ENCODE measurements at places on chromosomes 7 and 10.

DNA sequence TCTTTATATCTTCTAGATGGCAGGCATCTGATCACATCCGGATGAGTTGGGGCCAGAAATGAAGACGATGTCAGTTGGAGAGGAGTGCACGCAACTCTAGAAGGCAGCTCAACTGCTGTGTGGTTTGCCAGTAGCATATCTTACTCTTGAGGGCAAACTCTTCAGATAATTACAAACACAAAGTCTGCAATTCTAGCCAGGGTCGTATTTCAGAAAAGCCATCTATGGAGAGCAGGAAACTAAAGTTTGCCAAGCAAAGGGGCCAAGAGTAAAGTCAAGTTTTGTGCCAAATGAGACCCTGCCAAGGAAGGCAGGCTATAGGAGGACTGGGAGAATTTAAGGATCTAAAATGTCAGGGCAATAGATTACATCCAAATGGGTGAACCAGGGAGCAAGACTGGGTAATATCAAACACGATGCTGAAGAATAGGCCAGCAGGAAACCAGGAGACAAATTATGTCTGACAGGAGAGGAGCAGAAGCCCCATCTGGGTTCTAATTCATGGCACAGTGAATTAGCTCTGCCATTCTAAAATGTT, 312.5 kb upstream of the SEMA3C start:
- no peak for DNase-seq

DNA sequence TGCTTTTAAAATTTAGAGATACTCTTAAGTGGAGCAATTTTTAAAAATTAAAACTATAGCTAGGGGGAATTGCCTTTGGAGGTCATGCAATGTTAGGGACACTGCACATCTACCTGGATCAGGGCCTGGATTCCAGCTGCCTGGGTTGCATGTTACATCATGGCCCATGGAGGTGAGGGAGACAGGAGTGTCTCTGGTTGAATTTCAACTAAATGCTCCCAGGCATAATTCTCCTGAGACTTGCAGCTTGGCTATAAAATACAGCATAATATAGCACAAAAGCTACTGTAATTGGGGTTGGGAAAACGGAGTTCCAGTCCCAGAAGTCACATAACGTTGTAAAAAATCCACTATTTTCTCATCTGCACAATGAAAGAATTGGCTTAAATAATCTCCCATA, 782.5 kb downstream of the LRMDA start:
- no peak for DNase-seq

DNA sequence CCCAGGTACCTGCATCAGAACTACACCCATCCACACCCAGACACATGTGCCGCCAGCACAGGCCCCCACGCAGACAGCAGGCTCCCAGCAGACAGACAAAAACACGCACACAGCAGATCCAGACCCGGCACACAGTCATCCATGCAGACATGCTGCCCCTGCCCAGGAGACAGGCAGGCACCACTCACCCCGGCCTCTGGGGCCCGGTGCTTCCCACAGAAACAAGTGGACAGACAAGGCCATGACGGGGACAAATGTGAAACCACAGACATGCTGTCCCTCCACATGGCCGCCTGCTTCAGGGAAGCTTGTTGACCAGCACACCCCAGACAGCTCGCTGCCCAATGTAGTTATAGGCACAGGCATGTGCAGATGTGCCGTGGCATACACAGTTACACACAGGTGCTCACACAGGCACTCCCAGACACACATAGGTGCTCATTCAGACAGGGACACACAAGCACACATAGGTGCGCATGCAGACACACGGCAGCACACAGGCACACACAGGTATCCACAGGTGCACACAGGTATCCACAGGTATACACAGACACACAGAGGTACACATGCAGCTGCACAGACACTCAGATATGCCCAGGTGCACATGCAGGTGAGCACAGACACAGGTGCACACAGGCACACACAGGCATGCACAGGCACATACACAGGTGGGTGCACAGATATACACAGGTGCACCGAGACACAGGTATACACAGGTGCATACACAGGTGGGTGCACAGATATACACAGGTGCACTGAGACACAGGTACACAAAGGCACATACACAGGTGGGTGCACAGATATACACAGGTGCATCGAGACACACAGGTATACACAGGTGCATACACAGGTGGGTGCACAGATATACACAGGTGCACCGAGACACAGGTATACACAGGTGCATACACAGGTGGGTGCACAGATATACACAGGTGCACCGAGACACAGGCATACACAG, 10.5 kb upstream of the SCART1 start:
- no peak for DNase-seq

- DNase-seq = peak; percentile 19
Measured at GRCh38 chr7:99001482-99002147, 123.3 kb downstream of the TRRAP start.

- DNase-seq = peak; percentile 62
Measured at GRCh38 chr7:80768756-80769155, 130.3 kb downstream of the CD36 start.

DNA sequence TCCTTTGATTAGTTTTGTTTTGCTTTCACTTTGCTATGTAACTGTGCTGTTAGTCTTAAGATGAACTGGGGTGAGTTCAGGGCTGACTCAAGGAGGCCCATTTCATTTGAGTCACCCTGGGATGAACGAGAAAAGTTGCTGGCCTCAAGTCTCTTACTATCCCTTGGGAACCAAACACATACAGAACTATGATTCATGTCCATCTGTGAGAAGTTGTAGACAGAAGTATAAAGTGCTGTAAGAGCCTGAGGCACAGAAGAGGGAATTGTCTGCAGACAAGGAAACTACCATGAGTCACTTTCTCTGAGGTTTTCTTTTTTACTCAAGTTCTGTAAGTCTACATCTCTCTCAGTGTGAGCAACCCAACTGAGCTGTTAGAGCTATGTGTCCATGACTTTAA, 179.8 kb upstream of the CSTF2T start:
- DNase-seq = peak; percentile 95

- DNase-seq = no peak
Measured at GRCh38 chr10:61869041-61869675, 32.3 kb upstream of the ARID5B start.

- DNase-seq = no peak
Measured at GRCh38 chr7:142451296-142451695, 193.4 kb upstream of the PRSS58 start.

- DNase-seq = no peak
Measured at GRCh38 chr10:3886191-3886590, 101.2 kb upstream of the KLF6 start.

- no peak for DNase-seq
Measured at GRCh38 chr7:119232091-119232490, 1007.6 kb downstream of the ANKRD7 start.

DNA sequence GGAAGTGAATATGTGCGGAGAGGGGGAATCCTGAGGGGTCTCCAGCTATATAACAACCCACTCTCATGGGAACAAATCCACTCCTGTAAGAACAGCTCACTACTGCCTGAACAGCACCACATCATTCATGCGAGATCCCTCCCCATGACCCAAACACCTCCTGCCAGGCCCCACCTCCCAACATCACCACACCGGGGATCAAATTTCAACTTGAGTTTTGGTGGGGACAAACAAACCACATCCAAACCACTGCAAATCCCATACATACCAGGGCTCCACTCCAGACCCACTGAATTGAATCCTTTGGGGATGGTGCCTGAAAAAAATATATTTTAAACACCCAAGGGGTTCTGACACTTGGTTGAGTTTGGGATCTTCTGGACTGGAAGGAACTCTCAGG, 181.5 kb upstream of the PLXNA4 start:
- DNase-seq = peak; percentile 54

DNA sequence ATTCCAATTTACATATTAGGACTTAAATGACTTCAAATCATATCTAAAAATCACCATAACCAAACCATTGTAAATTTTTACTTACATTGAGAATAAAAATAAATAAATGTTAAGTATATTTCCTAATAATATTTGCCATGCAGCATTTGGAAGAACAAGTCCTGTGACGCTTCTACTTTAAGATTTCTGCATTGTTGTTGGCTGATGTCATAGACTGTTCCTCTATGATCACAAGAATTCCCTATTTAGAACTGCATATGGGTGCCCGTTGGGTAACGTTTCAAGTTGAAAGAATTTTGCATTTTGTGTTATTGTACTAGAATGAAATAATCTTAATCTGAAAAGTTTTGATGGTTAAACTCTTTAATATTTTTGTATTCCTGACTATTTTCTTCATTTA, 5.1 kb upstream of the ITGB1 start:
- DNase-seq = peak; percentile 81

DNA sequence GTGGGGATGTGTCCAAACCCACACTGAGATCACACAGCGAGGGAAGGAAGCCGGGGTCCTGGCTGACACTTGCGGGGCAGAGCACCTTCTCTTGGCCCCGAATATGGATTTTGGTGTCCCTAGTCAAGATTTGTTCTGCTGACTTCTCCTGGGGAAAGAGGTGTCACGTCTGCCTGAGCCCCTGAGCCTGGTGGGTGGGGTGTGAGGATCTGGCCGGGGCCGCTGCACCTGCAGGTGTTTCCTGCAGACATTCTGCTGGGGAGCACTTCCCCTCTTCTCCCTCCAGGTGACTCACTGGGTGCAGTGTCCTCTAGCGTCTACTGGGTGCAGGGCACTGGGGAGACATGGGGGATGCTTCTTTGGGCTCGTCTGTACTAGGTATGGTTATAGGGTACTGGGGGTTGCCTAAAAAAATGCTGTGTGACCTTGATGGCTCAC, 99.2 kb downstream of the GRK5 start:
- DNase-seq = no peak

DNA sequence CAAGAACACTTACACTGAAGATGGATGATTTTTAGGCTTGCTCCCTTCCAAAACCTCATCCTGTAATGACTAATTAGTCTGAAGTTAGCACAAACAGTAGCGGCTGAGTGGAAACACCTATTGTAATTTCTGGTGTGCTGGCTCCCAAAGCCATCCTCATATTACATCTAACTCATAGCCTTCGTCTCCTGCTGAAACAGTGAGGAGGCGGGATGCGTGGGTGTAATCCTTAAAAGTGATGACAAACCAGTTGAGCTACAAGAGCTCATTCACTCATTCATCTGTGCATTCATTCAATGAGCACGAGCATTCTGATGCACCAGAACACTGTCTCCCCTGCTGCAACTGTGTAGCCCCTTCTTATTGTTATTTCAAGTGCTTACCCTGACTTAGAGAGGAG, 235.3 kb downstream of the CALN1 start:
- DNase-seq = no peak

DNA sequence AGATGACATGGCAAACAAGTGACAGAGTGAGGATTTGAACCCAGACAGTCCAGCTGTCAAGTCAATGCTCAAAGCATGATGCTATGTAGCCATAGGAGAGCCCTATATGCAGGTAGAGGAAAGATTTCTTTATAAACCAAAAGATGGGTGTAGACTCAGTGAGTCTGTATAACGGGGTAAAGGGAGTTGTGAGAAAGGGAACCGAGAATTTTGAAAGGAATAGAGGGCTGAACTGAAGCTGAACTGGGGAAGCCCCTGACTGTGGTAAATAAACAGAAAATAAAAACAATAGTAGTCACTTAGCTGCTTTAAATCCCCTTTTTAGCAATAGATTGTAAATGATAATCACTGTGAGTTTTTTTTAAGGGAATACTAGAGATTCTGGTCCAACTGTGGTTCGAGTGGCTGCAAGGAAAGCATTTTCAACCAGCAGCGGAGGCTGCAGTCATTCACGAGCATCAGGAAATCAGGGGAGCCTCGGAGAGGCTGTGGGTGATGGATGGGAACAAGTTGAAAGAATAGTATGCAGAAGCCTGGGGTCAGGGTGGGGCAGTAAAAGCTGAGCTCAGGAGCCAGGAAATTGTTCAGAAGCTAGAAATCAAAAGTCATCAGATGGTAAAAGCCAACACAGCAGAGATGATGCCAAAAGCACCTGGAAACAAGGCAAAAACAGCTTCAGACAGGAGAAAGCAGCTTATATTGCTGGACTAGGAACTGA, 393.5 kb downstream of the GFRA1 start:
- no peak for DNase-seq

DNA sequence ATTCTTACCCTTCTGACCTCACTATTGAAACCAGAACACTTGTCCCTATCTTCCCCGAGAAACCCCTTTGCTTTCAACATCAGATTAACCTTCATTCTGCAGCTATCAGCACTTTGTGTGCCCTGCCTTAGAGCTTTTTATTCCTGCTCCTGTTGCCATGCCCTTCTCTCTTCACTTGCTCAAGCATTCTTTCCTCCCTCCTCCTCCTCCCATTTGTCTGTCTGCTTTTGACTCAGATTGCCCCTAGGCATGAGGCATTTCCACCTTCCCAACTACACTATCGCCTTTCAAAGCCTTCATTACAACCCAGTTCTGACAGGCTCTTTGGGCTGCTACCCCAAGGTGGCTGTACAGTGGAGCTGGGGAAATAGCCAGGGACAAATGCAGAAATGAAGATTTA, 143.3 kb downstream of the SLC25A13 start:
- peak; percentile 56 for DNase-seq

DNA sequence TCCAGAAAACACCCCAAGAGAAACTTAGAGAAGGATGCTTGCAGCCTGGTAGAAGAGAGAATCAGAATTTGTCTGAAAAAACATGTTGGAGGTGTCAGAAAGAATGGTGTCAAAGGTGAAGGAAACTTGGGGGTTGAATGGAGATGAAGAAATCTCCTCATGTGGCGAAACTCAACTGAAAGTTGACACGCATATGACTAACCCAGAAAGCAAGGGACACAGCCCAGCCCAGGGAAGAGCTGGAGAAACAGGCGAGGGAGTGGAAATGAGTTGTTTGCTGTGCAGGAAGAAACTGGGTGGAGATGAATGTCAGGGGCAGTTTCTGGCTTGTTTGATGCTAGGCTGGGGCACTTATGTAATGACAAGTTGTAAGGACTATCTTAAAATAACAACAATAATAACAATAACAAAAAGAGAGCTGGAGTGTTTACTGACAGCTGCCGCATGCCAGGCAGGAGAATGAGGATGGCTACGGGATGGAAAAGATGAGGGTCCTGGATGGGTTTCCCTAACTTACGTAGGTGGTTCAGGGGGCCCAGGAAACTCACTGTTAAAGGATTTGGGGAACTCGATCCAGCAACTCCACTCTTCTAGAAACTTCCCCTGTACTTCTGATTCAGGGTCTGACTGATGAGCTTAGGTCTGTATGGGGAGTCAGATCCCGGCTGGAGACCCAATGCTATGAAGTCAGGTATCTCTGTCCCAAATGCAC, 57.4 kb downstream of the MAP3K8 start:
- DNase-seq = peak; percentile 35

GRCh38 chr7:101998906-101999240, 181.4 kb downstream of the CUX1 start:
- peak; percentile 22 for DNase-seq

- DNase-seq = peak; percentile 69
Measured at GRCh38 chr10:17607603-17608332, 9.4 kb downstream of the HACD1 start.

Measured in EH (cell line).